ENCODE measurements at places on chromosomes 4 and X.
A peak's percentile ranks its signal among the peaks of the same experiment; 100 is the strongest.

DNA sequence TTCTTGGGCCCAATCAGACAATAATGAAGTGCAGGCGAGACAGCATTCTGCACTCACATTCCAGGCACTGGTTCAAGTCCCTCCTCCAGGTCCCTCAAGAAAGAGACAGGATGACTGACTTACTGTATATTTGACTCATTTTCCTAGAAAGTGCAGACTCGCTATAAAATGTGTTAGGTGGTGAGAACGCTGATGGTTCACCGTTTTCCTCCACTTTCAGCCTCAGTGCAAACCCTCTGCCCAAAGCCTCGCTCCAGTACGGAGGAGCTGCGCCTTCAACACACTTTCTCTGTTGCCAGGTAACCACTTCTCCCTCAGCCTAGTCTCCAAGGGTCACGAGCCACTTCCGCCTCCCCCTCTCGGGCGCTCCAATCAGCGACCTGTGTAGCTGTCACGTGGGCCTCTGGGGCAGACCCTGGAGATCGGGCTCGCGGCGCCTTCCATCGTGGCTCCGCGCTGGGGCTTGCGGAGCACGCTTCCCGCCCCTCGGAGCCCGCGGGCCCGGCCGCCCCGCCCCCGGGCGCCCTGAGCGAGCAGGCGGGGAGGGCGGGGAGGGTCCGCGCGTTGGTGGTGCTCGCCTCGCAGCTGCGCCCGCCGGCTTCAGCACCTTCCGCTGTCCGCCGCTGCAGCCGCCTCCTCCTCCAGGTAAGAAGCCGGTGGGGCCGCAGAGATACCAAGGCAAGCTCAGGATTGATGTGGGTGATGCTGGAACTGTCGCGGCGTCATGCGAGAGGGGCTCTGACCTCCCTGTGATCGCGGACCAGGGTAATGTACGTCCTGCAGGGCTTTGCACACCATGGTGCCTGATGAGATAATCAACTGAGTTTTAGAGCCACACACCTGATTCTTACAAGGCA lies at the start of gene WDR17:
Gene WDR17 (plus strand): TSS at position 407 of the 857 bp plus-strand sequence. CDS start 45,740 bp downstream, outside the sequence.
- peak; percentile 74 for DNase-seq

GRCh38 chr4:58636381-58636780 lies 1526.2 kb upstream of the IGFBP7 start:
- no peak for DNase-seq

- no peak for DNase-seq
Measured at GRCh38 chr4:99022566-99022965, 27.0 kb downstream of the METAP1 start.

- DNase-seq, result no peak
Measured at GRCh38 chrX:100315566-100315965, 94.5 kb downstream of the PCDH19 start.

DNA sequence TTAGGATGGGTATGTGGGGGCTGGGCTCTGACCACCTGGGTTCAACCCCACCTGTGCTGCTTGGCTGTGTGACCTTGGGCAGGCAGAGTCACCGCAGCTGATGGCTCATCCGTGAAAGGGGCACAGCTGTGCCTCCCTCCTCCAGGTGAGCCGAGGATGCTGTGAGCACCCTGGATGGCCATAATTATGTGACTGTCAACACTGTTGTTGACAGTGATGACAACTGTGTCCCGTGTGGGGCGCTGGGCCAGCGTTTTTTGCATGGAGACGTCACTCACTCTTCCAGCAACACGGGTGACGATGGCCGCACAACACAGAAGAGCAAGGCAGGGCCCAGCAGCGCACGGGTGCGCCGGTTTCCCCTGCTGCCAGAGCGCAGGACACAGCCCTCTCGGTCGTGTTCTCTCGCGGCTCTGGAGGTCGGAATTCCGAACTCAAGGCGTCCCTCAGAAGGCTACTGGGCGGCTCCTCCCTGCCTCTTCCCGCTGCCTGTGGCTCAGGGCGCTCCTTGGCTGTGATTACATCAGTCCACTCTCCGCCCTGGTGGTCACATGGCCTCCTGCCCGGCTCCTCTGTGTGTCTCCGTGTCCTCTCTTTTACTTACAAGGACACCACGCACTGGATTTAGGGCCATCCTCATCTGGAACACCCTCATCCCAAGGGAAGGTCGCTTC lies 1.3 kb downstream of the SH3TC1 start:
- no peak for DNase-seq

DNA sequence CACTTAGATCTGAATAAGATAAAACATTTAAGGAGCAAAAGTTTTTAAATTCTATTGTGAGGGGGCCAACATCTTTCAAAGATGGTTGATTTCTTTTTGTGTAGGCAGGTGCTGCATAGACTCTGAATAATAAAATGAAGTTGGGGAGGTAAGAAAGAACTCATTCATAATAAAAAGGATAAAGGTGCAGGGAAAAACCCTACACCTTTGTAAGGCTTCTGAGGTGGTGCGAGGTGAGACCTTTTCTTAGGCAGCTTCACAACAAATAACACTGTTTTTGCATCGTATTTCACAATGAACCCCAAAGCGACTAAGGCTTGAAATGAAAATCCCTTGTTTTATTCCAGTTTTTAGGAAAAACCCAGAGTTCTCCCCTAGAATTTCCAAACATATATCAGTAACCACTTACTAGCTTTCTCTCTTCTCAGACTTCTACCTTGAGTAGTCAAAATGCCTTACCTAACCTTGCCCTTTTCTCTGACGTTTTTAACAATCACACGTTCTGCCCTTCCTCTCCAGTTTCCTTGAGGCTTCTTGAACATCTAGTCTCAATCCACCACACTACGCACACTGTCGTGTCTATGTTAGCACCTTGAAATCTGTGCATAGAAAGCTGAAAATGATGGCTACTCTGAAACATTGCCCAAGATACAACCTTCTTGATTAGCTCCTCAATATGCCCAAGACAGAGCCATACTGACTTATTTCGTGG lies 30.2 kb downstream of the MAML3 start:
- no peak for DNase-seq

GRCh38 chrX:30253257-30253656 lies 6.3 kb downstream of the MAGEB1 start:
- DNase-seq, result no peak

DNA sequence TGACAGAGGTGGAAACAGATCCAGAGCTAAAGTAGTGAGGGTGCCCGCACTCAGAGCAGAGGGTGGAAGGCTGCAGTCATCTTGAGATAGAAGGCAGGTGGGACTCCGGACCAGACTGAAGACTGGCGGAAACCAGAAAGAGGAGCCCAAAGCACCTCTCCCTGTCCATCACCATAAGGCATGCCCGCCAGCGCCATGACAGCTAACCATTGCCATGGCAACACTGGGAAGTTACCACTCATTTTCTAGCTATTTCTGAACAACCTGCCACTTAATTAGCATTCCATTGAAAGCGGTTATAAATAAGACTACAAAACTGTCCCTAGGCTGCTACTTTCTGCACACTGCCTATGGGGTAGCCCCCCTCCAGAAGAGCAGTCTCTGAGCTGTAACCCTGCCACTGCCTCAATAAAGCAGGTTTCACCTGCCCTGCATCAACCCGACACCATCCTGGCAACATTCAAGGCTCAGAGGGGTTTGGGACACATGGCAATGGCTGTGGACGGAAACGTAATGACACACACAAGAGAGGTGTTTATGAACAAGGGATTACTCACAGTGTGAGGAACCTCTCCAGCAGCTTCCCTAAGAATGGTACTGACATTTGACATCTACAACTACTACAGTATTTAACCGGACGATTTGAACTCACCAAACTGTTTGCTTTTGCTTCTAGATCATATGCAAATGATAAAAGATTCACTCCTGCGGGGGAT lies 27.8 kb upstream of the FGFBP2 start:
- DNase-seq, result no peak

- no peak for DNase-seq
Measured at GRCh38 chrX:140177821-140178220, 212.5 kb upstream of the CXorf66 start.

DNA sequence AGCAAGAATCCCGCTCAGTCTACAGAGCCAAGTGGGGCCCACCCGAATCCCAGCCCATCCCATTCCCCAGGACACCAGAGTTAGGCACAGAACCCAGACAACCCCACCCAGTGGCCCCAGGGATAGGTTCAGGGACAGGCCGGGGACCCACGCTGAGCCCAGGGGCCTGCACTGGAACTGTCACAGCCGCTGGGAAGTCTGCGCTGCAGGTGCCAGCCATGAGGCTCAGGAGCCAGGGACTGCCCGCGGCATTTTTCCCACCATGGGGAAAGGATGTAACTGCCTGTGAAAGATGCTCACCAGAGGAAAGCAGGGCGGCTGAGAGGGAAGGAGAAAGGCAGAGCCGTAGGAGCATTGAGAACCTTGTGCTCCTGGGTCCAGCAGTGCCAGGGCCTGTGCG lies 12.0 kb downstream of the EVC2 start:
- no peak for DNase-seq

DNA sequence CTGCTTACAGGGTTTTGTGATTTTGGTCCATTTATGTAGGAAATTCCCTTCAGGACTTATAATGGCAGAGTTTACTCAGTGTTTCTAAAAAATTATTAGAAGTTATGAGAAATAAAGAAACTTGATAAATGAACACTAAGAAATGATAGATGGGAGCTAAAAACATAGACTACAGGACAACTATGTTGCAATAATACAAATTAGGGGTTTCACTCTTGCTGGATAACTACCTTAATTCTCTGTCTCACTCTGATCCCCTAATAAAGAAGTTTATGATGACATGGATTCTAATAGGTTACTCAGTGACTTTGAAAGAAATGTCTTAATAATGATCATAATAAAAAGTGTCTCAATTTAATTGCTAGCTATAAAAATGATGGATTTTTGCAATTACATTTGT lies 23.3 kb upstream of the BBS12 start:
- DNase-seq, result no peak

GRCh38 chrX:15718283-15718970 lies 19.6 kb upstream of the CA5B start:
- no peak for DNase-seq

DNA sequence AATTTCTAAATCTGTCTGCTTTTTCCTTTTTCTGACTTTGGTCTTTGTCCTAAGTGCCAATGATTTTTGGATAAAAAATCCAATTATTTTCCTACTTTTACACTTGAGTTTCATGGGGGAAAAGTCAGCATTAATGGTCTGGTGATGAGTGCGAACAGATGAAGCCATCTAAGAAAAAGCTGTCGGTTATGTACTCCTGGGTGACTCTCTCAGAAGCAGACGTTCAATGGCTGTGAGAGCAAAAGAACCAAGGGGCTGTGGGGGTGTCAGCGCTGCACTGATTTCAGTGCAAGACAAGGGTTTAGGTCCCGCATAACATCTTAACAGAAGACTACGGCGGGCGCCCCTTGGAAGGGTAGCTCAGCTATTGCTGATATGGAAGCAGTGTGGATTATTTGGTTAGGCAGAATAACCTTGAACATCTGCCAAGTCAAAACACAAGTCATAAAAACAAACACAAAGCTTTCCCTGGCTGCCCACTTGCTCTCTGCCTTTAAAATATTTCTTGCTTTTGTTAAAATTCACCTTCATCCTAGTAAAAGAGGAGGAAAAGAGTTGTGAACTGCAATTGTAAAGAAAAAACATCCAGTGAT lies 240.5 kb downstream of the MAML3 start:
- no peak for DNase-seq

DNA sequence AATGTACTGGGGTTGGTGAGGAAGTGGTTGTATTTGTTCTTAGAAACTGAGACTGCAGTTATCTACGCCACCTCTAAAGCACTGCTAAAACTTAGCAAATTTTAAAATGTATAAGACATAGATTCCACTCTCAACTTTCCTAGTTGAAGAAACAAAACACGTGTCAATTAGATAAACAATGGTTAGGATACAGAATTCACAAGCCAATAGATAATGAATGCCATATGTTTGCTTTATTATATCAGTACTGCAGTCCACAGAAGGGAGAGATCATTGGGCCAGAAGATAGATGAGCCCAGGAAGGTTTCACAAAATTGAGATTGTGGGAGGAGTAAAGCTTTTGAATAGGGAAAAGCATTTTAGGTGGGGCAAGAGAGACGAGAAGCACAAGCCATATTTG lies 14.3 kb downstream of the TMEM33 start:
- no peak for DNase-seq

DNA sequence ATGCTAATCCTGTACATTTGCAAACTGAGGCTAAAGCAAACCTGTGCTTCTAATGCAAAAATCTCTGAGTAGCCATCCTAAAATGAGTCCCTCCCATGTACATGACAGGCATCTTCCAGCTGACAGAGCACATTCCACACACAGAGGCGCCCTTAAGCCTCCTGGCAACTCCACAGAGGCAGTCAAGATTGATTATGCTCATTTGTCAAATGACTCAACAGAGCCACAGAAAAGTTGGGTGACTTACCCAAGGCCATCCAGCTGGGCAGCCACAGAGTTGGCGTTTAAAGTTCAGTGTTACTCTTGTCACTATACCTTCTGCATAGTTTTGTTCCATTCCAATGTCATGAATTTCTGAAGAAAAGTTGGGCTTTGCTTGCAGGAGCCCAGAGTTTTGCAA lies 394.6 kb upstream of the FGF13 start:
- no peak for DNase-seq

GRCh38 chr4:89111833-89112563 lies 665 bp downstream of the TIGD2 start:
- no peak for DNase-seq

- no peak for DNase-seq
Measured at GRCh38 chr4:139214039-139214534, 37.1 kb upstream of the ELF2 start.

- no peak for DNase-seq
Measured at GRCh38 chr4:110154582-110154981, 43.8 kb downstream of the ELOVL6 start.

DNA sequence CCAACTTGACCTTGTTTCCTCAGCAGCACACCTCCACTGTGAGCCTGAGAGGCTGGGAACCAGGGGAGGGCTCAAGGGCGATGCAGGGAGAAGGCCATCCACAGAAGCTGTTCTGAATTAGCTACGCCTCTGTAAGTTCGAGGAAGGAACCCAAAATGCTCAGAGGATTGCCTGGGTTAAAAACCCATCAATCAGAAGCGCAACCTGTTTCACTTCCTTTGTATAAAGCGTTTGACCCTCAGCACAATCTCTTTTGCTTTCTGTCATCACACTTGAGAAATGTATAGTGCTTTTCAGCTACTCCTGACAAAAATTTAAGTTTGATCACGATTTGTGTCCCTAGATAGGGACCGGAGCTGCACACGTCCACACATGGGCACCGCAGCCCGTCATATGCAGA lies 48.0 kb upstream of the MAP3K15 start:
- no peak for DNase-seq

GRCh38 chr4:10106421-10107039 lies 10.1 kb downstream of the WDR1 start:
- DNase-seq, result peak; percentile 78
